CD4-positive, alpha-beta T cell treated with Interleukin-15 for 1 hour (primary cell): ENCODE measurements at places on chromosomes 13 and 19.

DNA sequence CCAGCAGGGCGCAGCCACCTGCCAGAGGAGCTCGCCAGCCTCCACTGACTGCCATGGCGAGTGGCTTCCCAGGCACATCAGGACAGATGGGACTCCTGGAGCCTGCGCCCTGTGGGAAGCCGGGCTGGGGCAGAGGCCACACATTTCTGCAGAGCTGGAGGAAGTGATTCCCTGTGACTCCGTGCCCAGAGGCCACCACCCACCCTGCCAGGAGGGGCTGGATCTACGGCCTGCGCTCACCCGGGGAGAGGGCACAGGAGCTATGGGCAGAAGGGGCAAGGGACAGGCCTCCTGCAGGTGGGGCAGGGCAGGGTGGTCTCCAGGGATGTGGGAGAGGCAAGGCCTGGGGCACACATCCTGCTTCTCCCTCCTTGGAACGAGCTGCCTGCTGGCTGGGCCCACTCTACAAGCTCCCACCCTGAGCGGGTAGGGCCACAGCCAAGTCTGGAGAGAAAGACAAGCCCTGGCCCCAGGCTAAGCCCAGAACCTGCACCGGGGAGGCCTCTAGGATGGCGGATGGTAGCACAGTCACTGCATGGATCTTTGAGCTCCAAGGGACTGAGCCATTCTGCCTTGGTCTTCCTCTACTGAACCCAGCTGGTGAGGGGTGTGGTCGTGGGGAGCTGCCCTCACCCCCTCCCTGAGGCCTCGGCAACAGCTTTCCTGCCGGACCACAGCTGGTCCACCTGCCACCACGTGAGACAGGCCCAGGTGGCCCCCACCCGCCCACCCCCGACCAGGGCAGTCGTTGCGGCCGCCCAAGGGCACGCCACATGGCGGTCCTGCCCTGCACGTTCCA lies 40.6 kb downstream of the CEBPG start:
- no peak for DNase-seq

DNA sequence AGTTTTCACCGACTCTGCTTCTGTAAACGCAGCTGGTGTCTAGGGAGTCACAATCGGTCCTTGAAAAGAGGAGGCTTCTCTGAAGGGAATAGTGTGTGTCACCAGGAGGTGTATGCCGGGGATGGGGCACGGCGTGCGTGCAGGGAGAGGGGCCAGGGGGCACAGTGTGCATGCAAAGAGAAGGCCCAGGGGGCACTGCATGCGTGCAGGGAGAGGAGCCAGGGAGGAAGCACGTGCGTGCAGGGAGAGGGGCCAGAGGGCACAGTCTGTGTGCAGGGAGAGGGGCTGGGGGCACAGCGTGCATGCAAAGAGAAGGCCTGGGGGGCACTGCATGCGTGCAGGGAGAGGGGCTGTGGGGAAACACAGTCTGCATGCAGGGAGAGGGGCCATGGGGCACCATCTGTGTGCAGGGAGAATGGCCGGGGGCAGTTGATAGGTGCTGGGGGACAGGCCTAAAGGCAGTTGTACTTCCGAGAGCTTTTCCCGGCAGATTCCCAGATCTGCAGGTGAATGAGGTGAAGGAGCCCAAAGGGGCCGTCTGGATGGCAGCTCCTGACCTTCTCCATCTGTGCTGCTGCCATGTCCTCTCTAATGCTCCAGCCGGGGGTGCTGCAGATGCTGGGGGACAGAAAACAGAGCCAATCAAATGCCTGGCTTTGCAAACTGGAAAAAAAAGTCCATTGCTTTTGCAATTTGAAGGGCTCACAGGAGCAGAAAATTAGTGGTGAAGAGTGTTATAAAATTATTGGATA lies 36.4 kb downstream of the ATP11A start:
- no peak for DNase-seq

DNA sequence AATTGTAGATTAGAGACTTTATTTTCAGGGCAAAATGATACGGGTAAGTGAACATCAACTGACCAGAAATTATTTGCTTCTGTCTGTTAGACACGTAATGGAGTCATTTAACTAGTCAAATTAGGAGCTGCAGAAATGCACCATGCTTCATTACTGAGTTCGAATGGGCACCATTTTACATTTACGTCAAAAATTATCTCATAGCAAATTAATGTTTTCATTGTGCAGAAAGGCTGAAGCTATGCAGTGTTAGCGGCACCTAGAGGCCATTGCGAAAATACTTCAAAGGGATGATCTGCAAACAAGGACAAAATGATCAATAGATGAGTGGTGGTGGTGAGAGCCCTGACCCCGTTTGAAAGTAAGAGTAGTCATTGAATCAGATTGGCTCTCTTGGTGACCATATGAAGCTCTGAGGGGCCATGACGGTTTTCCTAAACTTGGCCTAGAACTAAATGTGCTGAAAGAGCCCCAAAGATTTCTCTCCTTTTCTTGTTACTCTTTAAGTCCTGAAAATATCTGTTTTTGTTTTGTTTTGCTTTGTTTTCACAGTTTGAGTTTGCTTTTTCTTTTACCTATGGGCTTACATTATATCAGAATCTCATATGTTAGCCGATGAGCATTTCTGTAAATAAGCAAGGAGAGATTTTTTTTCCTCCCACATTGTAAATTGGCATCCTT lies 277.9 kb downstream of the ZNF536 start:
- no peak for DNase-seq

- DNase-seq, result no peak
Observed at GRCh38 chr19:18221815-18222725, 4.2 kb downstream of the PDE4C start.

- no peak for DNase-seq
Observed at GRCh38 chr13:46571189-46571908, 18.4 kb downstream of the LRCH1 start.

- DNase-seq, result no peak
Observed at GRCh38 chr13:33251131-33251661, 34.4 kb downstream of the STARD13 start.

DNA sequence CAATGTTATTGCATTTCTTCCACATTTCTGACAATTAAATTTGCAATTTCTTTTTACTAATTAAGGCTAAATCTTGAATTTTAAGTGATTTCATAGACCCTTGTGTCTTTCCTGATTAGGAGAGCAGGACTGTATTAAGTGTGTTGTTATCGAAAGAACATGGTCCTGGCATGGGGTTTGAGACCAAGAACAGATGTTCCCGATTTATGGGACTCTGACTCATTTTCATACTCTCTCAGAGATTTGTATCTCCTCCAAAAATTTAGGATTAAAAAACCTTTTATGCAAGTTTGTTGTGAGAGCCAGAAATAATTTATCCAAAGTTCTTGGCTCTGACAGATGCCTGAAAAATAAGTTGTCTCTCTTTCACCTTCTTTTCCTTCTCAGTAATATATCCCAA lies 589.3 kb upstream of the ARGLU1 start:
- no peak for DNase-seq
